ENCODE measurements at places on chromosomes 5 and 9. TPM values are rescaled to one million over a fixed set of nuclear protein-coding genes. Genes with fewer than 3 reads are reported as not detected.

SLC1A3 gene
- 12.7 TPM for total RNA-seq

TMED9 gene
- total RNA-seq = 176 TPM

DNA sequence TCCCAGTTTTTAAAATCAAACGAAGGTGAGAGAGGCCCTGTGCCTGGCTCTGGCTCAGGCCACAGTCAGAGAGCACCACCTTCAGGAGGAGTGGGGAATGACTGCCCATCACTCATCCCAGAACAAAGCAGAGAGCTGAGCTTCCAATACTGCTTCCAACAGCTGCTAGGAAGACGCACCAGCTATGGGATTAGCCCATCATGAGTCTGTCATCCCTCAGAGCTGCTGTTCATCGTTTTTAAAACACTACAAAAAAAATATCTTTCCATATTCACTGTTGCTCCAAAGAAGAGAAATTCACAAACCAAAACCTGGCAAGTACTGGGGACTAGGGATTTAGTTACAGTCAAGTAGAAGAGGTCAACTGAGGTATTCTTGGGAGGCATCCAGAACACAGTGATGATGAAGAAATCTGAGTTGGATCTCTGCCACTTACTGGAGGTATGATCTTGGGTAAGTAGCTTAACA is 102.4 kb downstream of the CDK5RAP2 start:
- no peaks in the 10 kb centered on the region for H3K36me3 ChIP-seq
- no peaks in the 10 kb centered on the region for H3K4me1 ChIP-seq
- H3K4me3 ChIP-seq = no peak overlapping the region
- no peaks in the 10 kb centered on the region for H3K27me3 ChIP-seq
- peak; percentile 35 for DNase-seq

GRCh38 chr5:140303966-140304365 is 1.1 kb upstream of the PFDN1 start:
- no peaks in the 10 kb centered on the region for H3K27me3 ChIP-seq
- no peak for DNase-seq
- H3K4me1 ChIP-seq = peaks cover 7% of the 10 kb centered on the region
- no peak overlapping the region for H3K27ac ChIP-seq

- no peak for DNase-seq
- H3K27ac ChIP-seq = no peak overlapping the region
- H3K4me1 ChIP-seq = no peaks in the 10 kb centered on the region
Observed at GRCh38 chr5:41793141-41793770, 77.0 kb downstream of the OXCT1 start.

DNA sequence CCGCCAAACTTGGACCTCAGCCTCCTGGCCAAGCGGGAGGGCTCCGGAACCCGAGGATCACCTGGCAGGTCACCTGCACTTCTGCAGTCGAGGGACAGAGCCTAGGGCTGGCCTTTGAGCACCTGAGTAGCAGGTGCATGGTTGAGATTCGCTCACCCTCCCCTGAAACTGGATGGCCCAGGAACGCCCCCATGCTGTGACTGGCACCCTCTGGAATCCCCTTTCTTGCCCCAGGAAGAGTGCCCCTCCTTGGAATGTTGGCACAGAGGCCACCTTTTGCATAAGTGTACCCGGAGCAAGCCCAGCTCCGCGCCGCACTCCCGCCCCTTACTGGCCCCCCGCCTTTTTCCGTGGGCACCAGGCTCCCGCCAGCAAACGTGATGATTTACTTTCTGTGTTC is 112.5 kb upstream of the IER5L start:
- no peak for DNase-seq
- no peaks in the 10 kb centered on the region for H3K27me3 ChIP-seq
- H3K4me1 ChIP-seq = no peaks in the 10 kb centered on the region
- no peak overlapping the region for H3K4me3 ChIP-seq

DNA sequence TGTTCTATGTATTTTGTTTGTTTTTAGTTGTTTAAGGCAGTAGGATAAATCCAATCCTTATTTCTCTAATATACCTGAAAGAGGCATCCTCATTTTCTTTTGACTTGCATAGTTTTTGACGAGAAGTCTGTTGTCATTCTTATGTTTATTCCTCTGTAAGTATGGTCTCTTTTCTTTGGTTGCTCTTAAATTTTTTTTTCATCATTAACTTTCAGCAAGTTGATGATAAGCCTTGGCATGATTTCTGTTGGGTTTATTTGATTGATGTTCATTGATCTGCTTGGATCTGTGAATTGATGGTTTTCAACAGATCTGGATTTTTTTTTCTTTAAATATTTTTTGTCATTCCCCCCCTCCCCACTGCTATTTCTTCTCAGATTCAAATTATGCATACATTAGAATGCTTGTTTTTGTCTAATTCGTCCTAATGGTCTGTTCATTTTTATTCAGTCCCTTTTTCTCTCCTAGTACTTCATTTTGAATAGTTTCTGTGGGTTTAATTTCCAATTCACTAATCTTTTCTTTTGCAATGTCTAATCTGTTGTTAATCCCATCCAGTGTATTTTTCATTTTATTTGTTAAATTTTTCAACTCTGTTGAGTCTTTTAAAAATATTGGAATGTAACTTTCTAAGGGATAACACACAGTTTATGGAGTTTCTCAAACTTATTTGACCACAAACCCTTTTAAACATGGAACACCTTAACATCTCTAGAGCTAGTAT is 495.9 kb downstream of the CSNK1G3 start:
- no peaks in the 10 kb centered on the region for H3K27me3 ChIP-seq
- no peaks in the 10 kb centered on the region for H3K36me3 ChIP-seq
- H3K4me3 ChIP-seq = no peak overlapping the region
- H3K27ac ChIP-seq = no peak overlapping the region
